ENCODE measurements at places on chromosomes 7 and 10.

GRCh38 chr7:36969376-36969775 lies 245.1 kb upstream of the AOAH start:
- DNase-seq = no peak

DNA sequence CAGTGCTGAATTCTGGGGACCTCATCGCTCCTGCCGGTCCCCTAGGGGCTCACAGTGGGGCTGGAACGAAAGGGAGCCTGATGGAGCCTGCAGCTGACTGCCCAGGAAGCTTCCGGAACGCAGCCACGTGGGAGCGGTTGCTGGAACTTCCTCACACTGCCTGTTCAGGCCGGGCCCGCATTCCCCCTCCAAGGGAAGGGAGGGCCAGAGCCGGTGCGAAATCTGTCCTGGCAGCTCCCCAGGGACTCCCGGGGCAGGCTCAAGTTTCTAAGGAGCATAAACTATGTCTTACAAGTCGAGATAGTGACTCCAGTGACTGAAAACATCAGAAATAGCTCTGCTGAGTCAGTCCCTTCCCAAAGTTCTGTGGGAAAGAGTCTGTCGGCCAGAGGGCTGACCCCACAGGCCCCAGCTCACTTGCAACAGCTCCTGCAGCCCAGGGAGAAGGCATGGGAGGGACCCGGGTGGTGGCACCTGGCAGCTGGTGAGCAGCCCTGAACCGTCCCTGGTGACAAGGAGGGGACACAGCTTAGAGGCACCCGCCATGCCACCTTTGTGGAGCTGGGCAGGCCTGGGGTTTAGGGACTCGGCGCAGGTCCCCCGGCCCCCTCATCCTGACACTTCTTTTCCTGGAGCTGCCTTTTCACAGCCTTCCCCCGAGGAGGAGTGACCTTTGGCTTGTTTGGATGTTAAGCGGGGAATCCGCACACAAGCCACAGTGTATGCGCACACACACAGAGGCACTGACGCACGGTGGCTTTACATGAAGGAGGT lies 47.6 kb downstream of the PDGFA start:
- no peak for DNase-seq

- DNase-seq = peak; percentile 23
Measured at GRCh38 chr10:128095027-128095752, 31.0 kb downstream of the MKI67 start.

DNA sequence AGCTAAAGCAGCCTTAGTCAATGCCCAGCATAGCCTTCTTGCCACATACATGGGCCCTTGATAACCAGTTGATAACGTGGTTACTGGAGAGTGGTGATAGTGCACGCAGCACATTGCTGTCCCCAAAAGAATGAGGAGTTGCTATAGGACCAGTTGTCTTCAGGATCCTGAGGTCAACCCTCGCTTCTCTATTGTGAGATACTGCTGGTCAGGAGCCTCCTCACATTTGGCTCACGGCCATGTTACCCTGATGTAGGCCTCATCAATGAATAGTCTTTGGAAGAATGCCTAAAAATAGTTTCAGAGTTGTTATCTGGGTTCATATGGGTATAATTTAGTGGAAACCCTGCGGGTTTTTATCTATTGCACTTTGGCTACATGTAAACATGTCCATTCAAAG lies 230.7 kb downstream of the VTI1A start:
- no peak for DNase-seq

- DNase-seq = no peak
Measured at GRCh38 chr10:129761197-129761972, 202.7 kb downstream of the EBF3 start.

DNA sequence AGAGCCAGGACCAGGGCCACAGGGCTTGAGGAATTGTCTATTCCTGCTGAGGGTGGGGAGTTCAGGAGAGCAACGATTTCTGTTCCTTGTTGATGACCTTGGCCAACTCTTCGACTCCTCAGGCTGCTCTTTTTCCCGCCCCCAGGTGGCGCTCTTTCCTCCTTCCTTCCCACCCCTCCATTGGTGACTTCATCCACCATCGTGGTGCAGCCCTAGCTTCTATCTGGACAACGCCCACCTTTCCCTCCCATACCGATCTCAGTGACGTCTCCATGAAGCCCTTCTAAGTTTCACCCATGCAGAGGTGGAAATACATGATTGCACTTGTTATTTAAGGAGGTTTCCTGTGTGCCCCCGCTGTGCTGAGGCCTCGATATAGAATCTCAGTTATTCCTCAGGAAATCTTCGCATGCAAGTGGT lies 22.1 kb upstream of the CARD11 start:
- peak; percentile 81 for DNase-seq

- DNase-seq = no peak
Measured at GRCh38 chr7:85164376-85164775, 22.5 kb downstream of the SEMA3D start.

GRCh38 chr7:110808361-110808760 lies 282.6 kb upstream of the LRRN3 start:
- DNase-seq = no peak

GRCh38 chr7:54349229-54349628 lies 192.9 kb upstream of the VSTM2A start:
- DNase-seq = no peak

DNA sequence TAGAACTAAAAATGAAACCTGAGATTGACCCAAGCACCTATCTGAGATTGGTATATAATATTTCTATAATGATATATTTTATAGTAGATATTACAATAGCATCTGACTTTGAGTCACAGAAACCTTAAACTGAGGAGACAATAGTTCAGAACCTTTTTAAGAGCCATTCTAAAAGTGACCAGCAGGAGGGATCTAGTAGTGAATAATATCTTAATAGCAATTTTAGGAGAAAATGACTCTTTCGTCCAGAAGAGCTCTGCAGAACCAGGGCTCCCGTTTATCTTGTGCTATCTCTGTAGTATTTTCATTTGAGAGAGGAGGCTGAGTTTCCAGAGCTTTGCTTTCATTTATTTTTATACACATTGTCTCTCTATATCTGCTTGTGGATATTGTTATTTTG lies 68.1 kb downstream of the PODXL start:
- no peak for DNase-seq

Measured in activated CD4-positive, alpha-beta T cell treated with anti-CD3 and anti-CD28 coated beads, Interleukin-2, amount 50 U/mL, for 48 hours (primary cell).